ENCODE measurements at places on chromosomes 7 and 10.
A peak's percentile ranks its signal among the peaks of the same experiment; 100 is the strongest.

DNA sequence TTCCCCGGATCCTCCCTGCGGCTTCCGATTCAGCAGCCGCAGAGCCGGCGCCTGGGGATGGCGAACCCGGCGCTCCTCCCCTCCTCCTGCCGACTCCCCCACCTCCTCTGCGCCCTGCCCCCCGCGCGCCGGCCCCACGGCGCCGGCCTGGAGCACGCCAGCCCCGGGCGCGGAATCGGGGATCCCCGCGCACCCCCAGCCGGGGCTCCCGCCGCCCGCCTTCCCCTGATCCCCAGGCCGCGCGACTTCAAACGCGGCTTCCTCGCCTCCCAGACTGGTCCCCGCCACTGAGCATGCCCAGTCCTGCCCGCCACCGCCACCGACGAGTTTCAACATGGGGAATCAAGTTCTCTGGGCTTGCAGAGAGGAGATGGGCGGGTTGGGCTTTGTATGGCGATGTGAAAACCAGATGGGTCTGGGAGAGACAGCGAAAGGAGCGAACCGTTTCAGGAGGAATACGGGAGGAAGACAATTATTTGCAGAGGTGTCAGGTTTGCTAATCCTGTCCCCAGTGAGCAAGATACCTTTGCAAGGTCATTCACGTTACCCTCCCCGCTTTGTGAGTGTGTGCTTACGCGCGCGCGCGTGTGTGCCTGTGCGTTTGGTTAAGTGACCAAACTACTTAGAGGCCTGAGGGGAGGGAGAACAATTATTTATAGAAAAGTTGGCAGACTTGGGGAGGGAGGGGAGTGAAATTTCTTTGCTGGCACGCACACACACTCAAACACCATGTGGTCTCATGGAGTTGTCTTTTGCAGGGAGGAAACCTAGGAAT, at the start of gene PANK1:
Gene PANK1, minus strand, starts transcription at position 276 of the 775 bp plus-strand sequence. CDS start 351 bp downstream, outside the sequence.
- peak; percentile 64 for DNase-seq

DNA sequence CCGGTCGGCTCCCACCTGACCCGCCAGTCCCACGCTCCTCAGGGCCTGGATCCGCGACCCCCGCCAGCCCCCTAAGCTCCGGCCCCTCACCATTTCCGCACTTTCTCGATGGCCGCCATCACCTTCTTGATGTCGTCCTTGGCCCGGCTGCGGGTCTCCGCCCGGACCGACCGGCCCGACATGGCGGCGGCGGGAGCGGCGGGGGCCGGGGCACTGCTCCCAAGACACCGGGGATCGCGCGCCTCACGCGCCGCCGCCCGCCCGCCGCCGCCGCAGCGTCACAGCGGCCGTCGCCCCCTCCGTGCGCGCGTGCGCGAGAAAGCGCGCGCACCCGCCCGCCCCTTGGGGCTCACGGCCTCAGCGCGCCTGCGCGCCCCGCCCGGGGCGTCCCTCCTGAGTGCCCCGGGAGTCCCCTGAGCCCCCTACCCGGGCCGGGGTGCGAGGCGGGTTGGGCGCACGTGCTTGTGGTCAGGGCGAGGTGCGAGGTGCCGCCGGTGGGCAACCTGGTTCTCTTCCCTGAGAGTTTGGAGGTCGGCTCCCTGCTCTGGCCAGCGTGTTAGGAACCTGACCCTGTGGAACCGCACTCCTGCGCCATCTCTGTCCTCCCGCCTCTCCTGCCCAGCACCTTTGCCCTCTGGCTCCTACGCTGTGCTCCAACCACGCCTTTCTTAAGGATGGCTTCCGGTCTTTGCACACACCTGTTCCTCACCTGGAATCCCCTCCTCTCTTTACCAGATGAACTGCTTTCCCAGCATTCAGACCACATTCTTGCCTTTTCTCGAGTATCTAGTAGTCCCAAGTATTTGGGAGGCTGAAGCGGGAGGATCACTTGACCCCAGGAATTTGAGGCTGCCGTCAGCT, at the start of gene BCL7B:
Gene BCL7B, minus strand, starts transcription at position 294 of the 861 bp plus-strand sequence. Its CDS starts 112 bp downstream, at position 182.
- DNase-seq: peak; percentile 68

DNA sequence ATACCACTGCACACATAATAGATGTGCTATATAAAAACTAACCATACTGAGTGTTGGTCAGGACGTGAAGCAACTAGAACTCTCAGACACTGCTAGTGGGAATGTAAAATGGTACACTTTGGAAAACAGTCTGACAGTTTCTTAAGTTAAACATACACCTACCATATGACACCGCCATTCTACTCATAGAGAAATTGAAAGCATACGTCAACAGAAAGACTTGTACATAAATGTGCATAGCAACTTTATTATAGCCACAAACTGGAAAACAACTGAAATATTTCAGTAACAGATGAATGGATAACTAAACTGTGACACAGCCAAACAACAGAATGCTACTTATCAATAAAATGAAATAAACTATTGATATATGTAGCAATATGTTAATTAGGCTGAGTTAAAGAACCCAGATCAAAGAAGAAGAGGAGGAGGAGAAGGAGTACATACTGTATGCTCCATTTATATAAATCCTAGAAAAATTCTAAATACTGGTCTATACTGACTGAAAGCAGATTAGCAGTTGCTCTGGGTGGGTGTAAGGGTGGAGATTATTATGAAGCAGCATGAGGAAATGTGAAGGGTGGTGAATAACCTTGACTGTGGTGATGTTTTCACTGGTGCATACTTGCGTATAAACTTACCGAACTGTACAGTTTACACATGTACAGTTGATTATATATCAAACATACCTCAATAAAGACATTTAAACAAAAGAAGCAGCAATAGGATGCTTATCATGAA, 48.6 kb downstream of the ARHGAP21 start:
- DNase-seq: no peak

GRCh38 chr10:53477313-53477675, 704.7 kb upstream of the MBL2 start:
- DNase-seq: no peak

GRCh38 chr10:3868271-3868664, 83.3 kb upstream of the KLF6 start:
- no peak for DNase-seq

GRCh38 chr10:100148353-100149211, 37.2 kb downstream of the ERLIN1 start:
- no peak for DNase-seq

GRCh38 chr10:55446441-55447002, 645.5 kb upstream of the PCDH15 start:
- no peak for DNase-seq

GRCh38 chr10:69643779-69644657, 14.0 kb downstream of the FAM241B start:
- no peak for DNase-seq

DNA sequence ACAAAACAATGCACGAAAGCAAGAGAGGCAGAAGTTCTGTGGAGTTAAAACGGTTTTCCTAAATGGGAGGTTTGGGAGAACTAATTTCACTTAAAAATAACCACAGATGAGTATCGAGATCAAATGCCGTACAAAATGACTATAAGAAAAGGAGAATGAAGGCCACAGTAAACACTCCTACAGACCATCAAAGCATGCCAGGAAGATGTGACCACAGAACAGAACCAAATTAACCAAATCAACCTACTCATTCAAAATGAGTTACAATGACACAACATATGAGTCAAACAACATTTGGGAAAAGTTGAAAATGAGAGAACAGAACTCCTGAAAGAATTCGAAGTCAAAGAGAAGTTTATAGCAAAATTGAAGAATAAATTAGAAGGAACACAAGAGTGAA, 24.3 kb upstream of the DOCK1 start:
- DNase-seq: no peak

DNA sequence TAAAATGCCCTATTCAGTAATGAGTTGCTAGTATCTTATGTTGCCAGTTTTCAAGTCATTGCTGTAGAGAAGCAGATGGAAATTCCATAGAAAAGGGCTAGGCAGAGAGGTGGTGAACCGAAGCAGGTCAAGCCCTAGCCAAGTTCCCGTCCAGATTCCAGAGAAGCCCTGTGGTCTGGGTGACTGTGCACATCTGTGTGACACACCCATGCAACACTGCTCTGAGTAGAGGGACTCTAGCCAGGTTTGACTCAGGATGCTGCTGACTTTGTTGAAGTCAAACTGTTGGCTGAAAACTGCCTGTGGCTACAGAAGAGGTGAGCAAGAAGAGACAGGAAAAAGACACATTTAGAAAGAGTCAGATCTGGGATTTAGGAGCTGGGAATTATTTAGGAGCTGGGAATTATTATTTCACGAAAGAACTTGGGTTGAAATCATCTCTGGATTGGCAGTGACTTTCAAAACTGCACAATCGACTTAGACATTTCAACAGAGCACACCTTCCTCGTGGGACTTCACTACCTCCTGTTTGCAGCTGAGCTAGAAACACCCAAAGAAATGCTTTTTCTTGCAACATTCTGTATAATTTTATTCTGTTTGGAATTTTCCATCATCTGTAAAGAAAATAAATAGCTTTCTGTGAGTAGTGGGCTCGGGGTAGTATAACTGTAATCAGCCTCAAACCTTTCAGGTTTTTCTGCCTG, 149.1 kb upstream of the PRKCQ start:
- DNase-seq: no peak

- no peak for DNase-seq
These were observed 1182.0 kb downstream of the CNTNAP2 start for GRCh38 chr7:147298611-147299043.

- DNase-seq: no peak
These were observed 169.1 kb upstream of the PPP1R3A start for GRCh38 chr7:114087653-114088469.

- DNase-seq: no peak
These were observed 18.9 kb downstream of the NCAPG2 start for GRCh38 chr7:158685693-158686092.

DNA sequence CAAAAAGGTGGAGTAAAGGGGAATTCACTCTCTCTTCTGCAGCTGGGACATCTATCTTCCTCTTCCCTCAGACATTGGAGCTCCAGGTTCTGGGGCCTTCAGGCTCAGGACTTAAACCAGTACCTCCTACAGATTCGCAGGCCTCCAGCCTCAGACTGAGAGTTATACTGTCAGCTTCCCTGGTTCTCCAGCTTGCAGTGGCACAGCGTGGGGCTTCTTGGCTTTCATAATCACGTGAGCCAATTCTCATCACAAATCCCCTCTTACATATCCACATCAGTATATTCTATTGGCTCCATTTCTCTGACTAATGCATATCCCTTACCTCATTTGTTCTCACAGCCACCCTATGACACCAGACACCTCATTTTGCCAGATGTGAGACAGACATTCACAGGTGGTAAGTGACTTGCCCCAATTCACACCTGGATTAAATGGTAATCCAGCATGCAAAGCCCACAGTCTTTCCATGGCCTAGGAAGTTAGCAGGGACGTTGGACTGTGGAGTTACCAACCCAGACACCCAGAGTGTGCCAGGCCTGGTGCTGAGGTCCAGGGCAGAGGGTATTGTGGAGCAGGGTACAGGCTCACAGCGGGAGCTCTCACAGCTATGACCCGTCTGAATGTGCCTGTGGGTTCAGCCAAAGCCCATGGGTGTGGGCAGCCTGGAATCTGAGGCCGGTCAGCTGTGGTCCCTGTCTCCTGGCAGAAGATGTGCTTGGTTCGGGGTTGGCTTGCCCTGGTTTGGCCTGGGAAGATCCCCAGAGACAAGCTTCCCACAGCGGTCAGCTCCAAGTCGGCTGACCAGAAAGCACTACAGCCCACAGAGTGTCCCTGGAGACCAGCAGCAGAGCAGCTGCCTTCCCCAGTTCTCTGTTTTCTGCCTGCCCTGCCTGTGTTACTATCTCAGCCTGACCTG, 18.4 kb upstream of the ZCCHC24 start:
- DNase-seq: no peak

DNA sequence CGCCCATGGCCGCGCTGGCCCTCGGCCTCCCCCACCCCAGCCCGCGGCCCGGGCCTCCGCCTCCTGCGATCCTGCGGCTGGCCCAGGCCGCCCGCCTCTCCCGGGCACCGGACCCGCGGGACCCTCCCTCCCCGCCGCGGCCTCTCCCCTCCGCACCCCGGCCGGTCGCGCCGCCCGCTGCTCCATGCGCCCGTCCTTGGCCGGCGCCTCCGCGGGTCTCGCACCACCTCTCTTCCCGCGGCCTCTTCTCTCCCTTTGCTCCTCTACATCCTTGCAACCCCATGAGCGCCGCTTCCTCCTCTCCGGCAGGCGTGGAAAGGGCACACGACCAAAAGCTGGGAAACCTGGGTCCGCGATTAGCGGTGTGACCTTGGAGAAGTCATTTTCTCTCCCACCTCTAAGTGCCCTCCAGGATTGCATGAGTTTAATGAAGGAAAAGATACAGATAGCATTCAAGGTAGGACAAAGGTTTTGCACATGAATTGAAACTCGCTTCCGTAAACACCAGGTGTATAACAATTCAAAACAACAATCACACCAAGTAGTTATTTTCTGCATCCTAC, 448 bp upstream of the SRPK2 start:
- peak; percentile 31 for DNase-seq

GRCh38 chr10:72311667-72312066, 37.9 kb downstream of the DDIT4 start:
- no peak for DNase-seq

- no peak for DNase-seq
These were observed 92.9 kb downstream of the AHR start for GRCh38 chr7:17391366-17391765.

- no peak for DNase-seq
These were observed 11.7 kb downstream of the TRPV6 start for GRCh38 chr7:142873871-142874270.

DNA sequence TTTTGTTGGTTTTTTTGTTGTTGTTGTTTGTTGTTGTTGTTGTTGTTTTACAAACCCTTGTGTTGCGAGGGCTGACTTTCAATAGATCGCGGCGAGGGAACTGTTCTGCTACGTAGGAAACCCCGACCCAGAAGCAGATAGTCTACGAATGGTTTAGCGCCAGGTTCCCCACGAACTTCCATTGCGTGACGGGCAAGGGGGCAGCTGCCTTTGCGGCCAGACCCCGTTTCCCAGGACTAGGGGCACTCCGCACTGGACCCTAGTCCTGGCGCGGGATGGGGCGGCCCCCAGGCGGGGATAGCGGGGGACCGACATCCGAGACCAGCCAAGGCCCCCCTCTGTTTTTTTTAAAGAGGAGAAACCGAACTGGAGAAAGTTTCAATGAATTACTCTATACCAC, 119.6 kb downstream of the LRRTM3 start:
- no peak for DNase-seq

DNA sequence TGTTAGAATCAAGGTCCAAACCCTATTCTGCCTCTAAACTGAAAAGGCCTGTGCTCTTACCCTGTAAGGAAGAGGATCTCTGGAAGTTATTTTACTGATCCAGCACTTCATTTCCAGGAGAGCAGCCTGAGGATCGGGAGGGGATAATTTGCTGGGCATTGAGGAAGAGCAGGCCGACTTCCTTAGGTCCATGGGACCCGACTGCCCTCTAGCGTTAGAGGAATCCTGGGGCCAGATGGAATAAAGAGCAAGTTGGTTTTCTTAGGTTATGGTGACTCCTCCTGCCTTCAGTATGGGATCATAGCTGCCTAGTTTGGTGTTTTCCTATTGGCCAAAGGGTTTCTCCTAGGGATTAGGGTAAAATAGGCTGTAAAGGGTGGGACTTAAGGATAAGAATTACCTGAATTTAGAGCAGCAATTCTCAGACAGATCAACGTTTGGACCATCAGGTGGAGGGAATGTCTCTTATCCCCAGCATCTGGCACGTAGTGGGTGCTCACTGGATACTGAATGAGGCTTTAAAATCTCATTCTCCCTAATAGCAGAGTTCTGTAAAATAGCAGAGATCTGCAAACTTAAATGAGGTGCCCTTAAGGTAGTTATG, 40.0 kb upstream of the SORBS1 start:
- DNase-seq: peak; percentile 73

All from midbrain (tissue), 1 donor.